ENCODE measurements at places on chromosomes 11 and 22. TPM values are rescaled to one million over a fixed set of nuclear protein-coding genes. Genes with fewer than 3 reads are reported as not detected.

GRCh38 chr22:18121954-18122554 is 11.4 kb downstream of the TUBA8 start:
- no peak for DNase-seq

DNA sequence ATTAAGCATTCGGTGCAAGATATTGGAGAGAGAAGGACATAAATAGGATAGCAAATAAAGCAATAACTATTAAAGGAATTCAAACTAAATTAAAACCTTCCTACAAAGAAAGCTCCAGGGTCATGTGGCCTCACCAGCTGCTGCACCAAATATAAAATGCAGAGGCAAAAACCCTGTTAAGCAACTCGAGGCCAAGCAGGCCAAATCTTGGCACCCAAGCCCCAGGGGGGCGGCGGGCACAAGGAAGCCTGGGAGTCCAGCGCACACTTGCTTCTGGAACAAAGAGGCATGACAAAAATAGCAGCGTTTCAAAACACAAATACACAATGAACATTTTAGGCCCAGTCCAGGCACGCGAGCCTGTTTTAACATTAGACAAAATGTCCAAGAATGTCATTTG is 20.8 kb downstream of the KRTAP5-6 start:
- DNase-seq: no peak

DNA sequence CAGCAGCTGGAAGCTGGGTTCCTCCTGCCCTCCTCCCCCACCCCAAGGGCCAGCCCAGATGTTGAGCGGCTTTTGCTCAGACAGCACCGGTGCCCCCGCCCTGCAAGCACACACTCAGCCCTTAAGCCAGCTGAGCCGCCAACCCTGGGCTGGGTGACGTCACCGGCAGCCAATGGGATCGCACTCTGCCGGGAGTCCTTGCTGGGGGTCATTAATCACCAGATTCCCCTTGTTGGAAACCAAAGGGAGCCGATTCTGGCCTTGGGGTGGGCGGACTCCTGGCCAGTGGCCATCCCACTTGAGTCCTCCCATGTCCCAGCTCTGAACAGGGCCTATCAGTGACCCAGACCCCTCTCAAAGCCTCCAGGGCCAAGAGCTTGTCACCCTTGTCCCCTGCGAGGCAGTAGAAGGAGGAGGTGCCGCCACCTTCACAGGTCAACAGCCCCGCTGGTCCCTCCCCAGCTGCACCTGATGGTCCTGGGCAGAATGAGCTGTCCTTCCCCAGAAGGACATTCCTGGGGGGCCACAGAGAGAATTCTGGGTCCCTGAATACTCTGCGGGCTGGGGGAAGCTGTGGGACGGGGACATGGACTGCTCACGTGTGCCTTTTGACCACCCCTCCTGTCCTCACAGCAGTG is 7.4 kb downstream of the DUSP8 start:
- DNase-seq: no peak

DNA sequence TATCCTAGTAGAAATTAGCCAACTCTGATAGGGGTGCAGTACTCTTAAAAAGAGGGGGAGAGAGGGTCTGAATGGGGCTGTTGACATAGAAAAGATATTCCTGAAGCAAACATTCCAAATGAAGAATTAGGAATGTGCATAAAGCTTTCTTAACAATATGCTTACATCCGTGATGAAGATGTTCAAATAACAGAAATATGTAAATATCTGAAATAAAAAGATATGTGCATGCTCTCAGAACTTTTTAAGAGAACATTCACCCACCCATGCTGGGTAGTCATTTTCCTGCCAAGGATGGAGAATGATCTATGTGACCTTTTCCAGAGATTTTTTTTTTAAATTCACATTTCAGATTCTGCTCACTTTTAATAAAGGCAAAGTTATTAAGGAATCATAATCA is 80.6 kb downstream of the GRIA4 start:
- no peak for DNase-seq

MS4A12 gene
- not detected for total RNA-seq

CHADL gene
- 19.0 TPM for total RNA-seq

CST6 gene
- 0.36 TPM for total RNA-seq
